ENCODE measurements at places on chromosomes 3 and 15.

- DNase-seq: no peak
These were observed 3.9 kb downstream of the MST1R start for GRCh38 chr3:49899815-49900214.

DNA sequence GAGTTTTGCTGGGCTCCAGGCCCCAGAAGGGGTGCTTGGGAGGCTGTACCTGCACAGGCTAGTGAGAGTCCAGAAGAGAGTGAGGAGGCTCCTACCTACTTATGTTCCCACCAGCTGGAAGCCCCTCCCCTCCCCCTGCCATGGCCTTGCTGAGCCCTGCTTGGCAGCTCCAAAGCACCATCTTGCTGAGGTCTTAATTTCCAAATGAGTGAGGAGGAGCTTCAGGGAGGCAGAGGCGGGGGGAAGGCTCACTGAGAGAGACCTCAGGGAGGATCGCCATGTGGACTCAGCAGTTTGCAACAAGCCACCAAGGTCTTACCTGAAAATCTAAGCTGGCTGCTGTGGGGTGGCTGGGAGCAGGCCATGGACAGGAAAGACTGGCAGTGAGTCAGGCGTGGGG lies 8.7 kb upstream of the CACNA2D2 start:
- DNase-seq: no peak

GRCh38 chr15:97968380-97968779 lies 7.9 kb downstream of the ARRDC4 start:
- no peak for DNase-seq

GRCh38 chr15:101482526-101483371 lies 6.8 kb downstream of the PCSK6 start:
- DNase-seq: no peak

GRCh38 chr15:89123181-89123525 lies 34.9 kb downstream of the ABHD2 start:
- DNase-seq: no peak

DNA sequence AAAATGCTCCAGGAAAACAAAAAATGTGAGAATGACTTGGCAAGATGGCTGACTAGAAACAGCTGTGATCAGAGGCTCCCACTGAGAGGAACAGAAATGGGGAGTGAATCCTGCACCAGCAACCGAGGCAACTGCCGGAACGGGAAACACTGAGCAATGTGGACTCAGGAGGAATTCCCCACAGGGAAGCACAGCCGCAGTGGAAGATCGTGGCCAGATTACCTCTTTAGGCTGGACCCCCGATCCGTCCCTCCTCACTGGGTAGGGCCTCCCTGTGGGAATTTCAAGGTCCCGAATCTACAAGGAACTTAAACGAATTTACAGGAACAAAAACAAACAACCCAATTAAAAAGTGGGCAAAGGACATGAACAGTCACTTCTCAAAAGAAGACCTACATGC lies 385.2 kb upstream of the MCTP2 start:
- DNase-seq: no peak

DNA sequence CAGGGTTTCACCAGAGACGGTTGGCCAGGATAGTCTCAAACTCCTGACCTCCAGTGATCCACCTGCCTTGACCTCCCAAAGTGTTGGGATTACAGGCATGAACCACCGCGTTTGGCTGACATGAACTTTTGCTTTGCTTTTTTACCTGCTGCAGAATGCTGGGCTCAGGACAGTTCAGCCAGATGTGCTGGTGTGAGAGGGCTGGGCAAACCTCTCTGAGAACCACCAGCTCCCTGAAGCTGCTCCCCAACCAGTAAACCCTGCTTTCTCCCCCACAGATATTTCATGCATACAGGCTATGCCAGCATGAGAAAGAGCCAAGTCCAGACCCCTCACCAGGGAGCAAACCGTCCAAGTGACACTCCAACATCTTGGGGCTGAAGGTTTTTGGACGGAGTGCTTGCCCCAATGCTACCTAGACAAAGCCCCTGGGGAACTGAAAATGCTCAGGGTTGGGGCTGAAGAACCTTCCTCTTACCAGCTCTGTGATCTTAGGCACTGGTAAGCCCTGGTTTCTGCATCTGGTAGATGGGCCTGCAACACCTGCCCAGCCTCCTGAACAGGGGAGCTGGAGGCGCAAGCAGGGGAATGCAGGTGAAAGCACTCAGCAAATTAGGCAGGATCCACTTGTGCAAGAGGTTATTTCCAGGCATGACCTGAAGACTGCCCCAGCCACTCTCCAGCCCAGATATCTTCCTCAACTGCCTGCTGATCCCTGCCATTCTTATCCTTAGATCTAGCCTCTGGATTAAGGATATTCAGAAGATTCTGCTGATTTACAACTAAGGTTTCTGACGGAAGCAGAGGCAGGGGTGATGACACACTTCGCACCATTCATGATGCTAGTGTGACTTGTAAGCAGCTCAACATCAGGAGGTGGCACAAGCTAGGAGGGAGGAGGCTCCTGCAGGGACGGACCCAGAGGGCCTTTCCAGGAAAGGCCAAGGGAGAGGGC lies 78.8 kb downstream of the TLE3 start:
- DNase-seq: no peak

DNA sequence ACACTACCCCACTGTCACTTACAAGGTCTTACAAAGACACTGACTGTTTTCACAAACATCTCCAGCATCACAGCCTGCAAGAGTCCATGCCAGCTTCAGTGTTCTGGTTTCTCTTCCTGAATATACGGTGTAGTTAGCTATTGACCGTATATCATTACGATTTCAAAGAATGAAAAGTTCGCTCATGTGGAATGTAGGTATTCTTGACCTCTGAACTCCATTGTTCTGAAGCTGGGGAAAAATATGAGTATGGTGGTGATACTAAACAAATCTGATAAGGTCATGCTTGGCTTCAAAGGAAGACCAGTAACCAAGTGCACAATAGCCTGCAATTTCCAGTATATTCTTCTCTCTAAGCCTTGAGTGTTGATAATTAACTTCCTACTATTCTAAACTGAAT lies 315.7 kb upstream of the WNT5A start:
- DNase-seq: no peak

DNA sequence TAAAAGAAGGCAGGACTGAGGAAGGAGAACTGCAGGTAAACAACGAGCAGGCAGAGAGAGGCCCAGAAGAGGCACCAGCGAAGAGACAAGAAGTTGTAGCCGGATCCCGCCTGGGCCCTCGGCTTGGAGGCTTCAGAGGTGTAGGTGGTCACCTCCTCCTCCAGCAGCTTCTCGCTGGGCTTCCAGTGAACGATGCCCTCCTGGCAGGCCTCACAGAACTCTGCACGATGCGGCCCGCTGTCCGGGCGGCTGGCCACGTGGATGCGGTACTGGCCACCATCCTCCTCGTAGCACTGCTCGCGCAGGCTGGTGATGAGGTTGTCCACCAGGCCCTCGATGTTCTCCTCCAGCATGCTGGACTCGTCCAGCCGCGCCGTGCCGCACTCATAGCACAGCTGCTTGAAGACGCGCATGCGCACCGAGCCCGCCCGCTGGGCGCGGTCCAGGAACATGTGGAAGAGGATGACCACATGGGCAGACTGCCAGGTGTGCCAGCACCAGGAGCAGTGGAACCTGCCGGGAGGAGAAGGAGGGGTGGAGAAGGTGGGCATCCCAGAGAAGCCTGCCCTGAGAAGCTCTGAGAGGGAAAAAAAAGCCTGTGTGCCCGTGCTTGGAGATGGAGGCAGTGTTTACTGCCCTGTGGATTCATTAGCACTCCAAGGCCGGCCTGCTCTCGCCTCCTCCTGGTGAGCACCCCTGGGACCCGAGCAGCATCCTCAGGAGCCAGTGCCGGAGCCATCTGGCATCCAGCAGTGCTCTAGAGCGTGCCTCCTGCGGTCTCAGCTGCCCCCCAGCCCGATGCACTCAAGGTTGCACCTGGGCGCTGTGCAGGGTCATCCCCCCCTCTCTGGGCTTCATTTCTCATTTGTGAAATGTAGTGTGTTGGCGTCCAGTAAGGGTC lies 3.6 kb downstream of the RTP2 start:
- no peak for DNase-seq

DNA sequence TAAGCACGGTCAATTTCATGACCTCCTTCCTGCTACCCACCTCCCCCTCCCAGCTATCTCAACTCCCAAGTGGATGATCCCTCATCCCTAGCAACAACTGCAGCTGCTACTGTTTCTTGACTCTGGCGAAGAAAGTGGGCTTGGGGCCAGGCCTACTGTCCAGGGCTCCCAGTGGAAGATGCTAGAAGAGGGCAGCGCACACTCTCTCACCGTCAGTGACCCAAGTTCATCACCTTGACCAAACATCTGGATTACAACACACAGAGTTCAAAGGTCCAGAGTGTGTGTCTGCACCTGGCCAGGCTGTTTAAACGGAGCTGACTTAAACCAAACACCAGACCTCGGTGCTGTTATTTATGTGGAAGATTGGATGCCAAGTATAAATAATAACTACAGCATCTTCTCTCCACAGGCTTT lies 385.6 kb downstream of the SHQ1 start:
- no peak for DNase-seq

DNA sequence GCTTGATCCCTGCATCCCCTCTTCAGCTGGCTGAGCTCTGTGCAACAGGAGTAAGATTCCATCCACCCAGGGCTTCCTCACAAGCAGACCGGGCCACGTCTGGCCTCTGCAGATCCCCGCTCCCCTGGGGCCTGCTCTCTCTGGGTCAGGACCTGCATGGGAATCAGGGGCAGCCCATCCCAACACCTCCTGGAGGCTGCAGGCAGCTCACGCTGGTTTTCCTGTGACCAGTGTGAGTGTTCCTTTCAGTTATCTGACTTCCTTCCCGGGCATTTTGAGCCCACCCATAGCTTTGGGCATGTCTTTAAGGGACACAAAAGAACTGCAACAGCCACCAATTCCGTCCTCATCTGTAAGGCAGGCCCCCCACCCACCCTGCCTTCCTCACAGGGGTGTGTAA lies 16.3 kb downstream of the NUP210 start:
- DNase-seq: no peak

GRCh38 chr3:111720681-111721380 lies 125.7 kb upstream of the ZBED2 start:
- no peak for DNase-seq

- DNase-seq: no peak
These were observed 27.1 kb downstream of the RTP3 start for GRCh38 chr3:46524832-46525231.

DNA sequence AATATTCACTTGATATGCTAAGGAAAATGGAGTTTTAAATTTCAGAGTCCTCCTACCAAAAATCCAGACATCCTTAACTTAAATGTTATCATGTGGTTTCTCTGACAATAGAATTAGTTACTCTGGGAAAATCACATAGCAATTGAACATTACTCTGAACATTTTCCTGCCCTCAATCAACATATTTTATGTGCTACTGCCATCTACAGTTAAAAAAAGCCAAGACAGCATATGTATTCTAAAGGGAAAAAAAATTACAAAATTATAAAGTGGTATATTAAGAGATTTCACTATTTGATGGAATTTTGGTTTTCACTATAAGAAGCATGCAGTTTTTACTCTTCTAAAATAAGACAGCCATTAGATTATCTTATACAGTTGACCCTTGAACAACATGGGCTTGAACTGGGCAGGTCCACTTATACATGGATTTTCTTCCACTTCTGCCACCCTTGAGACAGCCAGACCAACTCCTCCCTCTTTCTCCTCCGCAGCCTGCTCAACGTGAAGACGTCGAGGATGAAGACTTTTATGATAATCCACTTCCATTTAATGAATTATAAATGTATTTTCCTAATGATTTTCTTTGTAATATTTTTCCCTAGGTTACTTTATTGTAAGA lies 122.3 kb downstream of the ATP1B3 start:
- DNase-seq: no peak

GRCh38 chr3:38459499-38460048 lies 5.9 kb downstream of the ACVR2B start:
- no peak for DNase-seq

- no peak for DNase-seq
These were observed 105.5 kb upstream of the ICE2 start for GRCh38 chr15:60584355-60584998.

- DNase-seq: no peak
These were observed 31.3 kb downstream of the TFRC start for GRCh38 chr3:196050597-196050996.

- DNase-seq: no peak
These were observed 469.6 kb upstream of the PPP2R3A start for GRCh38 chr3:135495891-135496290.

- DNase-seq: no peak
These were observed 181.2 kb upstream of the RARB start for GRCh38 chr3:25246913-25247312.

GRCh38 chr3:69499899-69500421 lies 114.1 kb upstream of the FRMD4B start:
- DNase-seq: no peak

GRCh38 chr15:66133247-66133885 lies 120.2 kb downstream of the MEGF11 start:
- DNase-seq: no peak

GRCh38 chr3:2099779-2100191 lies 1.1 kb downstream of the CNTN4 start:
- DNase-seq: no peak

GRCh38 chr3:53495146-53495519 lies 722 bp downstream of the CACNA1D start:
- DNase-seq: no peak

All from activated naive CD4-positive, alpha-beta T cell treated with anti-CD3 and anti-CD28 coated beads, Interleukin-2, amount 50 U/mL, for 72 hours (primary cell).